Cortex of kidney (tissue), 1 donor: ENCODE measurements at places on chromosomes 5 and 9.

DNA sequence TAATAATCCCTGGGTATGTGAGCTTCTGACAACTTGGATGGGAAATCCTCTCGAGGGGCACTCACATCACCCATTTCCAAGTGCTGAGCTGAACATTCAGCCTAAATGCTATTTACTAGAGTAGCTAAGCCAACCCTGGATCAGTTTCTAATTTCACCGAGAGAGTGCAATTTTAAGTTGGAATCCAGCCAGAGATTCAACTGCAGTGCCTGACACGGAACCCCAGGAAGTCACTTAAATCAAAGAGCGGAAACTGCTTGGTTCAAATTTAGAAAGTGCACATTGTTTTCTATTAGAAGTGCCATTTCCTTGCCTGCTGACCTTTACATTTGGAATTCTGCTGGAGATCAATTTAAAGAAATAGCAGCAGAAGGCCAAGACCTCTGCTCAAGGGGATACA, 8.8 kb downstream of the SPRY4 start:
- no peak for DNase-seq

DNA sequence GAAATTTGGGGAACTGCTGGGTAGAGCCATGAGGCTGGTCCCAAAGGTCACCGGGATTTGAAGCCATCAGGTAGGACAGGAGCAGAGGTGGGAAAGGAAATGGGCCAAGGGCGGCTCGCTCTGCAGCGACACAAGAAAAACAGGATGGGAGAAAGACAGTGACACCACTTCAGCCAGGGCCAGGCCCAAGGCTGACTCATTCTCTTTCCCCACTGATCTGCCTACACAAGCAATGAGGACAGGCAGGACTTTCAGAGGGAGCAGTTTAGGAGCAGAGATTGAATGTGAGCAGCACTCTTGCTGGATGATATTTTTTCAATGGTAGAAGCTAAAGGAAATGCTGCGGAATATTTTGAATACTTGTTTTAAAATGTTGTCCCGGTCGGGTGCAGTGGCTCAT, 3.5 kb downstream of the RUFY1 start:
- DNase-seq: no peak

DNA sequence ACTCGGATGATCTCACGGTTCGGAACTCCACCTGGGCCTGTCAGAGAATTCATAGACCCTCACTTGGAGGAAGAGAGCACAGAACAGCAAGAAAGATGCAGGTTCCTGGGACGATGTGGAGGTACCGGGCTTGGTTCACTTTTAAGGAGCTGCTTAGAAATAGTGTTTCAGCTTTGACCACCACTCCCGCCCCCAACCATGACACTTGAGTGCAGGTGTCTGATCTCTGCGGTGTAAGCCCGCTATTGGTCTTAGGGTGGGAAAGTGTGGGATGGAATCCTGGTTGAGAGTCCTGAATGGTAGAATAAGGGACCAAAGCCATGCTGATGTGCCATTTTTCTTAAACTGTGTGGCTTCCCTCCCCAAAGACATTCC, 97.2 kb upstream of the LMX1B start:
- no peak for DNase-seq

DNA sequence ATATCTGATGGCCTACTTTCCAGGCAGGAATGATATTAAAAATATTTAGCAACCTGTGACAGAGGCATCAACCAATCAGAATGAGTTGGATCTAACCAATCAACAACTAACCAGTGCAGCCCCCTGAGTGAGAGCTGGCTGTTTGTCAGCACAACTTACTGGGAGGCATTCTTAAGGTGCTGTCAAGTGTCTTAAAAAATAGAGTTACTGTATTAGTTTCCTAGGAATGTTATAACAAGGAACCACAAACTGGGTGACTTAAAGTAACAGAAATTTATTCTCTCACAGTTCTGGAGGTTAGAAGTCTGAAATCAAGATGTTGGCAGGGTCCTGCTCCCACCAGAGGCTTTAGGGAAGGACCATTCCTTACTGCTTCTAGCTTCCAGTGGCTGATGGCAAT, 85.2 kb downstream of the ATG10 start:
- no peak for DNase-seq

GRCh38 chr9:7180247-7180646, 422.5 kb downstream of the KDM4C start:
- DNase-seq: no peak

- no peak for DNase-seq
Measured at GRCh38 chr9:114271556-114272510, 51.1 kb upstream of the ORM1 start.

- DNase-seq: no peak
Measured at GRCh38 chr9:1870915-1871314, 144.2 kb upstream of the SMARCA2 start.

- no peak for DNase-seq
Measured at GRCh38 chr5:172748341-172748843, 22.6 kb downstream of the DUSP1 start.
